NCI-H524 treated with DMSO at 0.1 percent for 48 hours (cell line): ENCODE measurements at places on chromosomes 1 and 21.
A peak's percentile ranks its signal among the peaks of the same experiment; 100 is the strongest.

- no peak for DNase-seq
These were observed 8.2 kb downstream of the PLA2G5 start for GRCh38 chr1:20078171-20078651.

- DNase-seq: no peak
These were observed 10.8 kb downstream of the CFAP45 start for GRCh38 chr1:159889202-159889601.

GRCh38 chr1:24801176-24801575, 55.9 kb downstream of the CLIC4 start:
- no peak for DNase-seq

DNA sequence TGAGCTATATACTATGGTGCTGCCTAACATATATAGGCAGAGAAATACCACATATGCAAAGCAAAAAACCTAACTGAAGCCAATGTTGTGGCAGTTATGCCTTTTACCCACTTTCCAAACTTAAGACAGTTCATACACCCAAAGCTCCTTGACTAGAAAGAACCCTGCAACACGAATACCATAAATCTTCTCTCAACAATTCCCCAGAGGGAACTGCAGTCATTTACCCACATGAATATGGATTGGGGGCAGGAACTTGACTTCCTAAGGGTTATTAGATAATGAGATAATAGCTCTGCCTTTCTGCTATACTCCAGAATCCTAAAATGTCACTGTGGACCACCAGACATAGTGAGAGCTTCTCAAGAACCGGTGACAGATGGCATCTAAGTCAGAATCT, 2.9 kb upstream of the ASPM start:
- peak; percentile 84 for DNase-seq

DNA sequence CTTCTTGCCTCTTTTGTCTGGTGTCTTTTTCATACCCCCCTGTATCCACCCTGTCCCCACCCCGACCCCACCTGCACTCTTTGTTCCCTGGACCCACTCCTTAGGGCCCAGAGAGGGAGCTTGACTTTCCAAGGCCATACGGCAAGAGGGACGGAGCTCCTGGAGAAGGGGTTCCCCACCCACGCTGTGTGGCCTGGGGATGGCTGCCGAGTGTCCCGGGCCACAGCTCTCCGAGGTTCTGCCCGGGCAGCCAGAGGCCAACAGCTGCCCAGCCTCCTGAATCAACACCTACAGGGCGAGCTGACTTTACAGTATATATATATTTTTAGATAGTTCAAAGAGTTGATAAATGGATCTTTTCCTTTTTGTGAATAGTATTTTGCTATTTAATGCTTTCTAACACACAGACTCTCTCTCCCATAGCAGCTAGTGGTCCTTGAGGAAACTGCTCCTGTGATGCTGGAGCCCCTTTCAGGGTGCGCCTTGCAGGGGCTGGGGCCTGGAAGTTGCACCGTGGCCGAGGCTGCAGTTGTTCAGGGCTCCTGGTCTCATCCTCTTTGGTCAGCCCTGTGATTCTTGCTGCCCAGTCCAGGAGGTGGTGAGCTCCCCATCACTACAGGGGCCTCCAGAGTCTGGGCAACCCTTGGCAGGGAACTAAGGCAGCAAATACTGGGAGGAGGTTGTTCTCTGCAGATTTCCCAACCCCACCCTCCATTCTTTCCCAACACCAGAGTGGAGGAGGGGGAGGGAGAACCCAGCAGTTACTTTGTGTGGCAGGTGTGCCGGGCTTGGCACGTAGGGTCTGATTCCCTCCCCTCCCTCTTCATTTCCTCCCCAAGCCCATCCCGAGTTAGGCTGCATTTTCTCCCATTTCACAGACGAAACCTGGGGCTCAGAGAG, 321.6 kb downstream of the PTPRU start:
- DNase-seq: no peak

- no peak for DNase-seq
These were observed 19.7 kb upstream of the RAB4A start for GRCh38 chr1:229251185-229251584.

DNA sequence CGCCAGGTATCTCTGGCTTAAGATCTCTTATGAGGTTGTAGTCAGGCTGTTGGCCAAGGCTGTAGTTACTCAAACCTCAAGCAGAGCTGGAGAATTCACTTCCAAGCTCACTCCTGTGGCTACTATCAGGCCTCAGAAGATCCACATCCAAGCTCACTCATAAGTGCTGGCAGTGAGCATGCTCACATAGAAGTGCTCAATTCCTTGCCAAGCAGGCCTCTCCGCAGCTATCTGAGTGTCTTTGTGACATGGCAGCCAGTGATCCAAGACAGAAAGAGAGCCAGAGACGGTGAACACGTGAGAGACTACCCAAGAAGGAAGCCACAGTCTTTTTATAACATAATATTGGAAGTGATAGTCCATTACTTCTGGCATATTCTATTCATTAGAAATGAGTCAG, 278.2 kb downstream of the PAPPA2 start:
- no peak for DNase-seq

DNA sequence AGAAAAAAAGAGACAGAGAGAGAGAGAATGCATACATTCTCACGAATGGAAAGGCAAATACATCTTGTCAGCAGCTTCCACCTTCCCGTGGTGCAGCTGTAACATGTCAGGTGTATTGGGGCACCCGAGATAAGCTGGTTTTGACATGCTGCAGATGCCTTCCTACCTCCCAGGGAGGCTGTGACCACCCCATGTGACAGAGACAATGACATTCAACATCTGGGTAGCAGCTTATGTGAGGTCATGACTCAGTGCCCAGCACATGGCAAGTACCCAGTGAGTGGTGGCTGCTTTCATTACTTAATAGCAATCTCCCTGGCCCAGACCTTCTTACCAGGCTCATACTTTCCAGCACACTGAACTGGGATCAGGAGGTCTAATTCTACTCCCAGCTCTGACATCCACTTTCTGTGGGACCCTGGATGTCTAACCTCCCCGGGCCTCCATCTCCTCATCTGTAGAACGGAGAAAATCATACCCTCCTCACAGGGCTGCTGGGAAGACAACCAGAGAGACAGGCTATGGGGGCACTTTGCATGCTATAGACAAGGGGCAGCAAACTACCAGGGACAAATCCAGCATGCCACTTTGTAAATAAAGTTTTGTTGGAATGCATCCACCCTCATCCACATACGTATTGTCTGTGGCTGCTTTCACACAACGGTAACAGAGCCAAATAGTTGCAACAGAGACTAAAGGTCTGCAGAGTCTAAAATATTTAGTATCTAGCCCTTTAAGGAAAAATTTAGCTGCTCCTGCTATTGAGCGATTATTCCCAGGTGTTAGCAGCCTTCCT, 38.5 kb upstream of the ZBTB40 start:
- no peak for DNase-seq

DNA sequence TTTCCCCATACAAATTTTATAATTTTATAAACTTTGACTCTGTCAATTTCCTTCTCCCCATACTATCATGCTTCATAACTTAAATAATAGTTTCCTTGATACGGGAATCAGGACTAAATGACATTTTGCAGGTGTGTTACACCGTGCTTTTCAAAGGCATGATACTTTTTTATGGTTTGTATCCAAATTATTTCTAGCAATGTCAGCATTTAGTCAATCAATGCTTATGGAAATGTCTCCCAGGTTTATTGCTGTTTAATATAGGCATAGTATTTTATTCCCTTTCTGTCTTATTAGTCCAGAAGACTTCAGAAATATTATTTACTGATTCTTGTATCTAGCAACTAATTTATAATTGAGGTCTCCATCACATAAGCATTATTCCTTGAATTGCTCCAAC, 23.4 kb downstream of the DRAM2 start:
- DNase-seq: no peak

DNA sequence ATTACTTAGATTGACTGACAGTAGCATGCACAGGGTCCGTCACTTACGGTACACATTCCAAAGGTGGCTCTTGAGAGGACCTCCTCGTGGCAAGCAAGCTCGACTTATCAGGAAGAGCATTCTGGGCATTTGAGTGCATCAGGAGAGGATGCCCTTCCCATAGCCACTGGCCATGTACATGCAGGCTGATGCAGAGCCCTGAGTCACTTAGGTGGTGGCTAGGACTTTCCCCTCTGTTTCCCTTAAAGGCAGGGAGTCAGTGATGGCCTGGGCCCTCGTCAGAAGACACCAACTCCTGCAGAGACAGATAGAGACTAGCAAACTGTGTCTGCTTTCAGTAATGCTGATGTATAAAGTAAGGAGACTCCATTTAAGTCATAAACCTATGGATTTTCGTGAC, 12.9 kb downstream of the EXO1 start:
- no peak for DNase-seq

GRCh38 chr21:34693192-34693810, 24.5 kb downstream of the CLIC6 start:
- DNase-seq: peak; percentile 2

DNA sequence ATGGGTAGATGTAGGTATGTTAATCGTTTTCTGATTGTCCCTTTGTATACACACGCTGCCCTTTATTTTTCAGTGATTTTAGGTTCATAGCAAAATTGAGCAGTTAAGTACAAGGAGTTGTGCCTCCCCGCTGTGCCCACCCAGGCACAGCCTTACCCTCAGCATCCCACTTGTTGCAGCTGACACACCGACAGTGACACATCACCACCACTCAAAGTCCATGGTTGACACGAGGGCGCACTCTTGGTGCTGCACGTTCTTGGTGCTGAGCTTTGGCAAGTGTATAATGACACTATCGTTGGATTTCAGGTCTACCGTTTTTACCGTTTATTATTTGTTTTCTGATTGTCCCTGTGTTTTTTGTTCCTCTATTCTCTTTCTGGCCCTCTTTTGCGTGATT, 15.6 kb downstream of the C1orf159 start:
- no peak for DNase-seq

GRCh38 chr1:6198646-6199297, 623 bp downstream of the RPL22 start:
- no peak for DNase-seq

GRCh38 chr1:244675167-244675566, 22.2 kb downstream of the DESI2 start:
- DNase-seq: no peak

- DNase-seq: no peak
These were observed 21.1 kb downstream of the MEGF6 start for GRCh38 chr1:3590139-3590763.

DNA sequence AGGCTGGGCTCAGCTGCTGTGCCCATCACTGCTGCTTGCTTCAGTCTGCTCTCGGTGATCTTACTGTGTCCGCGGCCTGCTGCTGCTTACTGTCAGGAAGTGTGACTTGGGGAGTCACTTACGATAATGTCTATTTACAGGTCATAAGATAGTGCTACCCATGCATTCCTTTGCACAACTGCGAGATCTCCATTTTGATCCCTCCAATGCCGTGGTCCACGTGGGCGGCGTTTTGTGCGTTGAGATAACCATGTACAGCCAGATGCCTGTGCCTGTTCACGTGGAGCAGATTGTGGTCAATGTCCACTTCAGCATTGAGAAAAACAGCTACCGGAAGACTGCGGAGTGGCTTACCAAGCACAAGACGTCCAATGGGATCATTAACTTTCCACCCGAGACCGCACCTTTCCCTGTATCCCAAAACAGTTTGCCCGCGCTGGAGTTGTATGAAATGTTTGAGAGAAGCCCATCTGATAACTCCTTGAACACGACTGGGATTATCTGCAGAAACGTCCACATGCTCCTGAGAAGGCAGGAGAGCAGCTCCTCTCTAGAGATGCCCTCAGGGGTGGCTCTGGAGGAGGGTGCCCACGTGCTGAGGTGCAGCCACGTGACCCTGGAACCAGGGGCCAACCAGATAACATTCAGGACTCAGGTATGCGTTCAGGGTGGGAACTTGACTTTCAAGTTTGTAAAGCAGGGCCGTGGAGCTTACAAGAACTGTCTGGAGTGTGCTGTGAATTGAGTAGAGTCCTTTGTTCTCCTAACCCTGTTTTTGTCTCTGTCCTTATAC, 24.4 kb upstream of the PWP2 start:
- DNase-seq: no peak

- DNase-seq: no peak
These were observed 54.8 kb downstream of the SIPA1L2 start for GRCh38 chr1:232574889-232575762.

GRCh38 chr1:25530186-25531081, 13.0 kb upstream of the LDLRAP1 start:
- no peak for DNase-seq

DNA sequence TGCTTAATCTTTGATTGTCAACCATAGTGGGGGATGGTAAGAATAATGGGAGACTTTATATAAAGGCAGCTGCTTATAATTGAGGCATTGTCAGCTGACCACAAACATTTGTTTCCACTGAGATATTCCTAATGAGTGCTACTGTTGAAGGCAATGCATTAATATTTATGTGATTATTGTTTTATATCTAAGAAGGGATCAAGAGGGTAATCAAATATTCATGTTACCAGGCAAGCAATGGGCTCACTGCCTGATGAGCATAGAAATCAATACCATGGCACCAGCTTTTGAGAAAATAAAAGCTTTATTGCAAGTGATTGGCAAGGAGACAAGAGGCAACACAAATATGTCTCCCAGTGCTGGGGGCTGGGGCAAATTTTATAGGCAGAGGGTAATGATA, 706.7 kb upstream of the ADAMTS5 start:
- DNase-seq: no peak

- no peak for DNase-seq
These were observed 47.8 kb downstream of the SELENOF start for GRCh38 chr1:86865973-86866637.

DNA sequence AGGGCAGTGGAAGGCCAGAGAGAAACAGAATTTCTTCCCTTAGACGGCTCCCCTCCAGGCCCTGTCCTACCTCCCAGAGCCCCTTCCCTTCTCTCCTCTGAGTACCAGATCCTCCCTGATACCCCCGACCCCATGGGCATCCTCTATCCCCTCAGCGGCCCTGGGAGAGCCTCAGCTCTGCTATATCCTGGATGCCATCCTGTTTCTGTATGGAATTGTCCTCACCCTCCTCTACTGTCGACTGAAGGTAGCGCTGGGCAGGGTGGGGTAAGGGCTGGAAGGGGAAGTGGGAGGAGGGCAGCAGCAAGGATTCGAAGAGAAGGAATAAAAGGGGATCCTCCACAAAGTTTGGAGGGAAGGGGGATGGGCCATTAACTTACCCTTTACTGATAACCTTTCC, 2.7 kb downstream of the FCER1G start:
- DNase-seq: no peak

- no peak for DNase-seq
These were observed 17.6 kb downstream of the SLC2A1 start for GRCh38 chr1:42940851-42941639.

- DNase-seq: no peak
These were observed 390.9 kb downstream of the KCNH1 start for GRCh38 chr1:210743038-210743437.

DNA sequence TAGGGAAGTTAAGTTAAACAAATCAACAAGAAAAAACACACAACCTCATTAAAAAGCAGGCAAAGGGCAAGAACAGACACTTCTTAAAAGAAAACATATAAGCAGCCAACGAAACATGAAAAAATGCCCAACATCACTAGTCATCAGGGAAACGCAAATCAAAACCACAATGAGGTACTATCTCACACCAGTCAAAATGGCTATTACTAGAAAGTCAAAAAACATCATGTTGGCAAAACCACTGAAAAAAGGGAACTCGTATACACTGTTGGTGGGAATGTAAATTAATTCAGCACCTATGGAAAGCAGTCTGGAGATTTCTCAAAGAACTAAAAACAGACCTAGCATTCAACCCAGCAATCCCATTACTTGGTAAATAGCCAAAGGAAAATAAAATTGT, 51.1 kb downstream of the HSF2BP start:
- no peak for DNase-seq

- no peak for DNase-seq
These were observed 72.9 kb upstream of the CTTNBP2NL start for GRCh38 chr1:112322983-112323678.
